Effector memory CD8-positive, alpha-beta T cell (primary cell): ENCODE measurements at places on chromosomes 5 and 9.

DNA sequence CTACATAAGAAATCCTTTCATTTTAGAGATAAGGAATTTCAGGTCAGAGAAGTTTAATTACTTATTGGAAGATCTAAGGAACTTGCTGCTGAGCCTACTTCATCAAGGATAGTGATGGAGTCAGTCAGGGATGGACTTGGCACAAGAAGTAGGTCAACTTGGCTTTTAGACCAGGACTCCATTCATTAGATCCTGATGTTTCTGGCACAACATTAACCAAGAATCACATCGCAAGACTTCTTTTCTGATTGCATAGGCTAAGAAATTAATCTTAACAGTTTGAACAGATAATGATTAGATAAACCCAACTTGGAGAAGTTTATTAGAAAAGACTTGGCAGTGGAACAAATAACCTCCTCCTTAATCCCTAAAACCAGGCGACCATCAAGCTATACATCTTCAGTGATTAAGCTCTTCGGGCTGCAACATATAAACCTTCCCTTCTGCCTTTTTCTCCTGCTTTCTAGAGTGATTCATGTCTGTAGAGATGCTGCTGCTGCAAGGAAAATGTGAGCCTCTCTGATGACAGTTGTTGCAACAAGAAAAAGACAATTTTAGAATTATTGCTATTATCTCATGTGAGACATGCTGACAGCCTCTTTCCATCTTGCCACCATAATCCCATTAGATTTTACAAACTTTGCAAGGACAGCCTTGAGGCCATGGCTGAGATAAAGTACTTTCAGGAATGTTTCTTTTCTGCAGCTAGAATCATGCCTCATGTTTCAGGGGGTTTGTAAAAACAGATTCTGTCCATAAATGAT lies 207.9 kb upstream of the SLC27A6 start:
- DNase-seq: no peak

- no peak for DNase-seq
Observed at GRCh38 chr5:100838048-100838473, 65.0 kb downstream of the ST8SIA4 start.

GRCh38 chr9:100589582-100589981 lies 11.7 kb downstream of the CAVIN4 start:
- DNase-seq: no peak

GRCh38 chr9:70409800-70410199 lies 4.7 kb downstream of the KLF9 start:
- no peak for DNase-seq

GRCh38 chr5:76427206-76428140 lies 24.4 kb downstream of the IQGAP2 start:
- DNase-seq: no peak

GRCh38 chr9:131606896-131607567 lies 61.7 kb downstream of the PRRT1B start:
- DNase-seq: no peak

GRCh38 chr5:40499518-40500273 lies 180.0 kb upstream of the PTGER4 start:
- no peak for DNase-seq

GRCh38 chr5:43619380-43619779 lies 16.4 kb downstream of the NNT start:
- DNase-seq: no peak

DNA sequence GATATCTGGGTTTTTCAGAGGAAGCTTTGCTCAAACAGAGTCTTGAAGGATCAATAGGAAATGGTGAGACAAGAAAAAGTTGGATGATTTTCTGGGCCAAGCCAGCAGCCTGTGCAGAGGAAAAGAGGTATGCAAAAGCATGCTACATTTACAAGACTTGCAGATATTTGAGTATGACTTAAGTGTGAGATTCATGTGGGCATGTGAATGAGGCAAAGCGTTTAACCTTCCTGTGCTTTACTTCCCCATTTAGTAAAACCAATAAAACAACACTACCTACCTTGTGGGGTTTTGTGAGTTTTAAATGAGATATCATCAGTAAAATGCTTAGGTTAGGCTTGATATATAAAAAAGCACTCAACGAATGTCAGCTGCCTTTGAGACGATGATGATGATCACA lies 58.1 kb downstream of the PIP5K1B start:
- no peak for DNase-seq

- DNase-seq: no peak
Observed at GRCh38 chr9:21564175-21564574, 82.1 kb upstream of the IFNE start.

GRCh38 chr5:126462239-126463014 lies 39.2 kb downstream of the GRAMD2B start:
- DNase-seq: no peak
